ENCODE measurements at places on chromosomes 1 and 21.

- no peak for DNase-seq
Measured at GRCh38 chr1:147786536-147786935, 26.1 kb upstream of the GJA5 start.

- no peak for DNase-seq
Measured at GRCh38 chr1:206538901-206539640, 31.7 kb downstream of the RASSF5 start.

DNA sequence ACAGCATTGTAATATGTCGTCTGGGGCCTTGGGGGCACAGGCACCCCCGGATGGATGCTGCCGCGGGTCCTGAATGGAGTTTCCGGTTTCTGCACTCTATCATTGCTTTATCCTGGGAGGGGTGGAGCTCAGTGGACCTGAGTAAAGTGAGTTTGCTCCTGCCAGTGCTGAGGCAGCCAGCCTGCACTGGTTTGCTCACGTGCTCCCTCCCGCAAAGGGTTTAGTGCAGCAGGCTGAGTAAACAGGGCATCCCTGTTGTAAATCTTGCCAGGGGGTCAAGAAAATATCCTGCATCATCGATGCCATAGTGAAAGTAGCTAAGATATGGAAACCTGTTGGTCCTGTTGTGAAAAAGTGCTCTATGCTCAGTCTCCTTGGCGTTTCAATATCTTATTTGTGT is 85.6 kb upstream of the BRINP3 start:
- no peak for DNase-seq

DNA sequence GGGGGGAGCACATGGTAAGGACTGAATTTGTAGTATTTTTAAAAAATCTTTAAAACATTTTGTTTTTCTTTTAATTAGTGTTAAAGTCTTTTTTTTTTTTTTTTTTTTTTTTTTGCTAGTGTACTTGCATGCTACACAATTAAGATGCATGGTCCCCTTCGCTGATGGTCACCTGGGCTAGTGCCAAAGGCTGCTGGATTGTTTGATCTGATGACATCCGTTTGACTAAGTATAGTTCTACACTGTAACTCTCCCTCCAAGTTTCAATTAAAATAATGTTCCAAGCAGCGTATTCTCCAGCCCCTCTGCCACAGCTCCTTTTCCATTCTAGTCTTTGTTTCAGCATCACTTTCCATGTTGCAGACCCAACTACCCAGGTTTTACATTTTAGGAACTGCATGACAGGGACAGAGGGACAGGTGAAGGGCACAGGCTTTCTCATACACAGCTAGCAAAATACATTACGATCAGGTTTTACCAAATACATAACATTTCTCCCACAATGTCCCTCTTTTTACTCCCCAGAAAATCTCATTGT is 852 bp upstream of the RAVER2 start:
- peak; percentile 3 for DNase-seq

- peak; percentile 46 for DNase-seq
Measured at GRCh38 chr1:147849098-147849895, 53.3 kb upstream of the GJA8 start.

- no peak for DNase-seq
Measured at GRCh38 chr1:199067483-199067882, 428.6 kb downstream of the PTPRC start.

DNA sequence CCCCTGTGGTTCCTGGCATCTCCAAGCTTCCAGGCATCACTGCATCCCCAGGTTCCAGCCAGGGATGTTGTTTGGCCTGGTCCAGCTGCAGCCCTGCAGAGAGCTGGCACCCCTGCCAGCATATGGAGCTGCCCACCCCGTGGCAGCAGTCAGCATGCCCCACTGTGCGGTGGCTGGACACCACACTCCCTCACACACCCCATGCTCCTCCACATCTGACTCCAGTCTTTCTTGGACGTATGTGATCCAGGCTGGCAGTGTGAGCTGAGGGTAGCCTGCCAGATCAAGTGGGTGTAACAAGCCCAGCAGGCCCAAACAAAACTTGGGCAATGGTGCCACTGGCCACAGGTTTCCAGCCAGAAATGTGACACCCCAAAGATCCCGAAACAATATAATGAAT is 620.4 kb downstream of the RWDD3 start:
- DNase-seq, result no peak

GRCh38 chr21:45359451-45360217 is 45.3 kb upstream of the COL18A1 start:
- DNase-seq, result no peak

- DNase-seq, result peak; percentile 30
Measured at GRCh38 chr1:114671011-114671938, 1.4 kb upstream of the DENND2C start.

DNA sequence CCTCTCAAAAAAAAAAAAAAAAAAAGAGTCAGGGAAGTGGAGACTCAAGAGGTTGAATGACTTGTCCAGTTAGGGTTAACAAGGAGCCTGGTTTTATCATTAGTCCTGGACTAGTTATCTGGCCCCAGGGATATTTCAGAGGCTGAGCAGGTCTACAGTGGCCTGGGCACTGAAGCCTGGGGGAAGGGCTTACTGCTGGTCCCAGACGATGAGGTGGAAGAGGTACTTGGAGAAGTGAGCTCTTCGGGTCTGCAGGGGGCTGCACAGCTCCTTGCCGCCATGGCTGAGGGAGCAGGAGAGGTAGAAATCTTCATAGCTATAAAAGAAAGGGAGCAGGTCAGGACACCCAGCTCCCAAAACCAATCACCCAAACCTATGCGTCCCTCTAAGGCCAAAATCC is 40.1 kb downstream of the PIK3C2B start:
- no peak for DNase-seq

DNA sequence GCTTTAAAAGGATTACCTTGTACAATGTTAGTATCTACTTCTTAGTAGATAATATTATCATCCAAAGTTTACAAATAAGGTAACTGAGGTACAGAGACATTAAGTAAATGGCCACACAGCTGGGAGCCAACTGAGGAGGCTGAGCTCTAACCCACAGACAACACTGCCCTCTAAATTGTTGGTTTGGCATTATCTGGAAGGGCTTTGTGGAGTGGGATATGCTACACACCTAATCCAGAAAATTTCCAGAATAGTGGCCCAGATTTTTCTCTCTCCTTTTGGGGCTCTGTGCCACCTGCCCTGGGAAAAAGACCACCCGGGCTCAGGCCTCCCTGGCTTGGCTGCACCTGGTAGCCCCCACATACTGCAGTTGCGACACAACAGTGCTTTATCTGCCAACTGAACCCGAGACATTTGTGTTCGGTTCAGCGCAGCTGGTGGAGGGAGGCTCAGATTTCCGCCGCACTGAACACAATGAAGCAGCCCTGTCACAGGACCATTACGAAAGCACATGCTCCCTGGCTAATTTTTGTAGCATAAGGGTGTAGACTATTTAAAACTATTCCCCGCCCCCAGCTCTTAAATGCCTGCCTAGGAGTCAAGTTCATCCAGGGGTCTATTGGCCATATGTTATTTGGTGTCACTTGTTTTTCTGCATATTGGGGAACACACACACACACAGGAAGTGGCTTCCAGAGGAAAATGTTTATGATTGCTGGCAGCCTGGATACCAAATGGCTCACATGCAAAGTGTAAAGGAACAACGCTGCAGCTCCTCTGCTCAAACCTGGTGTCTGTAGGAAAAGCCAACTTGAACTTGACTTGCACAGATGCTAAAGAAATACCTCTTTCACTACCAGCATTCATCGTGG is 92.3 kb upstream of the ESRRG start:
- DNase-seq, result no peak

DNA sequence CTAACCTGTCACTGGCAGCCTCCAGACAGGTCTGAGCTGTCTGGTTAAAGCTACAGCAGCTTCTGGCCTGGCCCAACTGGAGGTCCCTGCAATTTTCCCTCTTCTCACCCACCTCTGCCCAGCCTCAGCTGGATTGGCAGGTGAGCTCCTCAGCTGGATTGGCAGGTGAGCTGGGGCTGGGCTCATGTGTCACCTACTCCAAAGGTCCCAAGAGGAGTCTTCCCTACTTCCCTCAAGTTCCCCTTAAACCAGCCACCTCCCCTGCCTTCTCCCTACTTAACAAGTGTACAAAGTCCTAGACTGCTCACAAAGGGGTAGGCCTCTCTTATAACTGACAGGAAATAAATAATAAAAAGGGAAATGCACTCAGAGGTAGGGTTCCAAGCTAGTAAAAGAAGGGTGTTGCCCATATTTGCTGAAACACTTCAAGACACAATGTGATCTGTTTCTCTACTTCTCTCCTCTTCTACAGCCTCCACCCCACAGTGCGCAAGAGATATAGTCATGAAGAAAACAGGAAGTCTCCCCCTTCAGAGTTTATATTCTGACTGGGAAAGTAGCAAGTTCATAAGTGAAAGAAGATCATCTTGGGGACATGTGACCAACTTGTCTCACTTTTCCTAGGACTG is at the start of gene GPA33:
Gene GPA33 (minus strand): TSS at position 64 of the 629 bp plus-strand sequence. CDS start 90 bp downstream, outside the sequence.
- no peak for DNase-seq

GRCh38 chr1:10424034-10424433 is 6.2 kb upstream of the CENPS start:
- DNase-seq, result peak; percentile 87

DNA sequence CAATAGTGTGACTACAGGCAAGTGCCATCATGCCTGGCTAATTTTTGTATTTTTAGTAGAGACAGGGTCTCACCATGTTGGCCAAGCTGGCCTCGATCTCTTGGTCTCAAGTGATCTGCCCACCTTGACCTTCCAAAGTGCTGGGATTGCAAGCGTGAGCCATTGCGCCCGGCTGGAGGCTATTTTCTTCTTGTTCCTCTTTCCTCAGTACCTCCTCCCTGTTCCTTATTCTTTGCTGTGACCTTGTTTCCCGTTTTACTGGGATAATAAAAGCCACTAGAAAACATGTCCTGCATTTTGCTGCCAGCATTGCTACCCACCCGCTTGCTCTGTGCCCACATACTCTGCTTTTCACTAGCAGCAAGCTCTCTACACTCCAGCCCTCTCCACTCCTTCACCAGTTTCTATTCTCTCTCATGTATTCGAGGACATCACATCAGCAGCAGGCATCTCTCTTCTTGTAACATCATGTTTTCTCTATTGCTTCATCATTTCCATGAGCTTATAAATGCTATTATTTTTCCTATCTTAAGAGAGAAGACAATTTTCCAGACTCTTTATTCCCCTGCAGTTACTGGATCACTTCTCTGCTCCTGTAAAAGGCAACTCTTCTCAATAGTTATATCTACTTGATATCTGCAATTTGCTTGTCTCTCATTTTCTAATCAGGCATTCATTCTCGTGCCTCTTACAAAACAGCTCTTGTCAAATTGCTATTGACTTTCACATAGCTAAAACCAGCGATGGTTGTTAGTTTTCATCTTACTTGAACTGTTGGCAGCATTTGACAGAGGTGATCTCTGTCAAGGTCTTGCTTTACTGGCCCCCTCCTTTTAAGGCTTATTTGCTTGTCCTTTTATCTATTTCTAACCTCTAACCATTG is 34.5 kb upstream of the C21orf91 start:
- no peak for DNase-seq

DNA sequence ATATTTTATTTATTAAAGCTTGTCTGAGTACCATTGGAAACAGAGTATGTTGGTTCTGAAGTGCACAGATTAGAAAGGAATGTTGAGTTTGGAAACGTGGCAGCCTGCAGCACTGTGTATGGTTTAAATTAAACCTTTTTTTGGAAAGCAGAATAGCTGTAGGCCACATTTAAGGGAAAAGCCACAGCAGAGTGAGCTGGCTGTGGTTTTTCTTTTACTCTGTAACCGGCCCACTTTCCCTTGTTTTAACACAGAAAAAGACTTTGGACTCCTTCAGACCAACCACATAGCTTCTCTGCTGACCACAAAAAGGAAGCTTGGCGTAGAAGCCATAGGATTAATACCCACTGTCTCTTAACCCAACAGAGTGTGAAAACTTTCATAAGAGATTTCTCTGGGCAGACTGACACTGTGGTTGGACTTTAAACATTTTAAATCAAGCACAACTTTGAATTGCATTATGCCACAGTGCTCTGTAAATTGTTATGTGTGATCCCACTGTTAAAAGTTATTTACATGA is 75.2 kb downstream of the NFIA start:
- peak; percentile 87 for DNase-seq

DNA sequence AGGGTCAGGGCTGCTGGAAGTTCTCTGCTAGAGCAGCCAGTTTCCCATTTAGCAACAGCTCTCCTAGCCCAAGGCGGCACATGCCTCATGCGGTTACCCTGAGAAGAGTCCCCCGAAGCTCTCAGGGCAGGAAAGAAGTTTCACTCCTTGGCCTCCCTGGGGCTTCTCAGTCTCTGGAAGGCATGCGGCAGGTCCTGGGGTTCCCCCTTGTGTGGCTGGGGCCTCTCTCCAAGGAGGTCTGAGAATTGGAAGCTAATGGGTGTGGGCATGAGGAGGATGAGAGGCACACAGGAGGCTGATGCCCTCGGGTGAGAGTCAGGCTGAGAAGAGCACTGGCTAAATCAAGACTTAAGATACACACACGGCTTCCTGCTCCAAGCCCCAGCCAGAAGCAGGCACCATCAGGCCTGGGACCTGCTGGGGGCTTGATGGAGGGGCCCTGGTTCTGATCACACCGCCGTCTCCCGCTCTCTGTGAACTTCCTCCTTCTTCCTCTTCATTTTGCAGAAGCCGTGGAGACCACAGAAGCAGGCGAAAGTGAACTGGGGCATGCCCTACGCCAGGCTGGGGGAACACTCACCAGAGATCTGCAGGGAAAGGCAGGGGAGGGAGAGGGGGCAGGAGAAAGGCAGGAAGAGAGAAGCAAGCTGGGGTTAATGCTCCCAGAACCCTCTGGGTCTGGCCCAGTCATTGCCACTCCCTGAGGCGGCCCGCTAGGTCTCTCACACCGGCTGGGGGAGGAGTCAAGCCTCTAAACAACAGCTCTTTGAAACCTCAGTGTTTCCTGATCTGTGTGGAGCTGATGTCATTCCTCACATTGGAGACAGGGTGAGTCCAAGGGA is 15.1 kb downstream of the BLACAT1 start:
- DNase-seq, result no peak

- no peak for DNase-seq
Measured at GRCh38 chr1:8174807-8175206, 143.1 kb upstream of the SLC45A1 start.

DNA sequence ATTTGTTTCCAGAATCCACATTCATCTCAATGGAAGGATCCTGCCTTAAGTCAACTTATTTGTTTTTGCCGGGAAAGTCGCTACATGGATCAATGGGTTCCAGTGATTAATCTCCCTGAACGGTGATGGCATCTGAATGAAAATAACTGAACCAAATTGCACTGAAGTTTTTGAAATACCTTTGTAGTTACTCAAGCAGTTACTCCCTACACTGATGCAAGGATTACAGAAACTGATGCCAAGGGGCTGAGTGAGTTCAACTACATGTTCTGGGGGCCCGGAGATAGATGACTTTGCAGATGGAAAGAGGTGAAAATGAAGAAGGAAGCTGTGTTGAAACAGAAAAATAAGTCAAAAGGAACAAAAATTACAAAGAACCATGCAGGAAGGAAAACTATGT is 2.6 kb downstream of the GADD45A start:
- peak; percentile 72 for DNase-seq

Data from foreskin fibroblast (primary cell).